Dermis microvascular lymphatic vessel endothelial cell (primary cell): ENCODE measurements at places on chromosomes 4 and X.

DNA sequence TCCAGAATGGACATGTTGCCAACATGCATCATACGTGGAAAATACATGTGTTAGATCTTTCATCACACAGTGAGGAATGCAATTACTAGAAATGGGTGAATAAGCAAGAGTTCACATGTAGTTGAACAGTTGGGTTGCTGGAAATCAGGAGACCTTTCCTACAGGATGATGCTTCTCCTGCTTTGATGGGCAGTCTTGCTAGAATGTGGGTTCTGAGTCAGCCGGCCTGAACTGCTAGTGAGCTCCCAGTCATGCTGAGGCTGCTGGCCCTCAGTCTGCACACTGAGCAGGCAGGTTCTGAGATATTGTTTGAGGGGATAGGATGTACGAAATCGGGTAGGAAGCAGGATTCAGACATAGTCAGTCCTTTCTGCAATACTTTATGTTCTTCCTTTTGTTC lies 20.2 kb downstream of the MSL3 start:
- DNase-seq: no peak

DNA sequence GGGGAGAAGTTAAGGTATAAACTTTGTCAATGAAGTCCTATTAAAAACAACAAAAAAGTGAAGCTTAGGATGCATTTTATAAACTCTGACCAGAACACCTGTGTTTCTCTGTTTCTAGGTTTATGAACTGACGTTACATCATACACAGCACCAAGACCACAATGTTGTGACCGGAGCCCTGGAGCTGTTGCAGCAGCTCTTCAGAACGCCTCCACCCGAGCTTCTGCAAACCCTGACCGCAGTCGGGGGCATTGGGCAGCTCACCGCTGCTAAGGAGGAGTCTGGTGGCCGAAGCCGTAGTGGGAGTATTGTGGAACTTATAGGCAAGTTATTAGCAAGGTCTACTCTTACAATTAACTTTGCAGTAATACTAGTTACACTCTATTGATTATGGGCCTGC lies 46.6 kb downstream of the HTT start:
- no peak for DNase-seq

- DNase-seq: no peak
These were observed 183.1 kb upstream of the TTC29 start for GRCh38 chr4:147128787-147129186.

GRCh38 chr4:56147371-56147770 lies 198.6 kb downstream of the CEP135 start:
- no peak for DNase-seq

GRCh38 chrX:138897621-138898492 lies 186.3 kb upstream of the FGF13 start:
- no peak for DNase-seq

DNA sequence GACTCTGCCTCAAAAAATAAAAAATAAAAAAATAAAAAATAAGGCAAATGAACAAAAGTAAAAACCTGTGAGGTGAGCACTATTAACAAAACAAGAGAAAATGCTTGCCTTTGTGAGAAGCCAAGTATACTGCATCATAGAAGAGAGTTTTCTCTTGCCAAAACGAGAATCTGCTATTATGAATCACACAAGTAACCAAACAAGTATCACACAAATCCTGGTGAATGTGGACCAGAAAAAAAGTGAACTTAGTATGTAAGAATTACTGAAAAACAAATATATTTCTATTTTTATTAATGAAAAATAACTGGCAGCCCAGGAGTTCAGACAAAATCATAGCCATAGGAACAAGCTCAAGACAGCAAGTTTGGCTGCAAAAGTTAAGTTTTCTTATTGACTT lies 193.5 kb downstream of the PDGFC start:
- DNase-seq: no peak

- no peak for DNase-seq
These were observed 90.3 kb downstream of the COMMD8 start for GRCh38 chr4:47373174-47373573.

DNA sequence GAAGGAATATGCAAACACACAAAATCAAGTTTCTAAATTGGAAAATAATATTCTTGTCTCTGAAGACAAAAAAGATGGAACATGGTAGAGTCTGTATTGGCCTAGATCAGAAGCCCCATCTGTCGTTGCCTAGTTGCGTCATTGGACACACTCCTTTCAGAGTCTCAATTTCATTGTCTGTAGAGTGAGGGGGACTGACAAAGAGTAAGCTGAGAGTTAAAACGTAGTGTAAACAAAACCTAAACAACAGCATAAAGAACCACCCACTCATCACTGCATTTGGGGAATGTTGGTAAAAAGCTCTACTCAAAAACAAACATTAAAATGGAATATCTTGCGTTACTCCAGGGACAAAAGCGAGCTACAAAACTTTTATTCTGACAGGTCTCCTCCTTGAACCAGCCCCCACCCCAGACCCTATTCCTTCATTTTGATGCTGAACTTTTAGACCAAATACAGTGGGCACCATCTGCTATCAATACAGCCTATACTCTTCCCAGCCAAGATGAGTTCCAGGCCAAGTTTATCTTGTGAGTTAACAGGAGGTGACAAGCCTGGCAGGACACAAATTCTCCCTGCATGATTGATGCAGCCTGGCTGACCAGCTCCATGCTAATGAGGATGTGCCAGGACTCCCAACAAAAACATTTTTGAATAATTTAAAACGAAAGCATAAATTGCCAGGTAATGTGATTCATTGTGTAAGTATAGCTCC lies 125.2 kb downstream of the COL25A1 start:
- DNase-seq: no peak

GRCh38 chrX:7444967-7445366 lies 297.0 kb upstream of the PUDP start:
- DNase-seq: no peak

DNA sequence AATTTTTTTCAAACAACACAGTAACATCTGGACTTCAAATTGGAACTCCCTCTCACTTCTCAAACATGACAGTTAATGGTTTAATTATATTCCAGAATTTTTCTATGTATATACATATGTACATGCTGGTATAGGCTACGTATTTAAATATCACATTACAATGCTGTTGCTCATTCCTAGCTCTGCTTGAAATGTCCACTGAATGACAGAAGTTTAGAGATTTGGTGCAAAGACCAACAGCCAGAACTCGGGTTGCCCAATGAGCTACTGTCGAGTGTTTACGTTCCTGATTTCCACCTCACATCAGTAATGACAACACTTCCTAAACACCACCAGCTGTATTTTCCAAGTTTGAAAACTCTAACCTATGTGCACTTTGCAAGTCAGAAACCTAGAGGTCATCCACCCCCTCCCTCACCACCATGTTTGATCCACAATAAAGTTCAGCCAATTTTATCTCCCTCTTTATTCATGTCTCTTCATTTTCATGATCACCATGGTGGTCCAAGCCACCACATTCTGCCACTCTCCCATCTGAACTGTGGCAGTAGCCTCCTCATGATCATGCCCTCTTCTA lies 49.3 kb upstream of the RPL34 start:
- no peak for DNase-seq

DNA sequence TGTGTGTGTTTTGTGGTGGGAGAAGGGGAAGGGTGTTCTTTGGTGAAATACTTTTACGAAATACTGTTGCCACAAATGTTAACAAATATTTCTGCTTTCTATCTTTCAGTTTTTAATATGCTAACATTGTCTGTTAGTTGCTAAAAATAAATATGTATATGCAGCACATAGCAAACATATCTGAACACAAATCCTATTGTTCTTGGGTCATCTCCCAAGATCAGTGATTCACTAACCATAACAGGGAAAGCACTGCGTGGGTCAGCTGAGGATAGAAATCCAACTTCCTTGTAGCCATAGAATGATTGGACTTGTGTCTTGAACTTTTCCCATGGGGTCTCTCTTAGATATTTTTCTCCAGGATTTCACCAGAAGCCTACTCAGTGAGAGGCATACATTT lies 250.3 kb upstream of the FAM47A start:
- DNase-seq: no peak

GRCh38 chr4:184313702-184314659 lies 96.3 kb upstream of the ENPP6 start:
- DNase-seq: no peak

DNA sequence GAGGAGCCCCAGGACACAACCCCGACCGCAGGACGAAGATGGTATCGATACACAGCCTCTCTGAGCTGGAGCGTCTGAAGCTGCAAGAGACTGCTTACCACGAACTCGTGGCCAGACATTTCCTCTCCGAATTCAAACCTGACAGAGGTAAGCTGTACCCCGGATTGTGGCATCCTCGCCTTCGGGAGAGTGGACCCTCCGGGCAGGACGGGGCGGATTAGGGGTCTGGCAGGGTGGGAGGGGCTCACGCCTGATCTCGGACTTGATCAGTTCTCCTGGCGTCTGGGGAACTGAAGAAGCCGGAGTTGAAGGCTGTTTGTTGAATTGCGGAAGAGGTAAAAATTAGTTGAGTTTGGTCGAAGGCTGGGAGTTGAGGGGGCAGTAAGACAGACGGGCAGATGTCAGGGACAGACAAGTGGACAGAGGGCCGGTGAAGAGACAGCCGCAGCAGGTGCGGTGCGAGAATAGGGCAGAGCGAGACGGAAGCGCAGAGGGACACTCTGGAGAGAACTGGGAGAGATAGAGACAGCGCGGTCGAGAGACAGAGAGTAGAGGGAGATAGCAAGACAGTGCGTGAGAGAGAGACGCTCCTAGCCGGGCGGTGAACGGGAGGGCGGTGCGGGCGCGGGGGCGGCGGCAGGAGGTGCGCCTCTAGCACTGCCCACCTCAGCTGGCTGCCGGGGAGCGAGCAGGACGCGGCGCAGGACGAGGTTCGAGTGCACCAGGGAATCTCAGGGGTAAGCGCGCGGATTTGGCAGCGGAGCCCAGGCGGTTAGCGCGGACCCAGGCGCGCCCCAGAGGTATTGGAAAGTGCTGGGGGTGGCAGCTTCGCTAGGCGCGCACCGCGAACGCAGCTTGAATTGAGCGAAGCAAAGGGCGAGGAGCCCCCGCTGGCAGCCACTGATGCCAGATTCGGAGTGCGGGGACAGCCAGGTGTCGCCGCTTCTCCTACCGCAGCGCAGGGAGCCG lies 23.9 kb downstream of the ARHGAP36 start:
- DNase-seq: no peak

GRCh38 chr4:23766344-23766743 lies 123.5 kb downstream of the PPARGC1A start:
- no peak for DNase-seq

DNA sequence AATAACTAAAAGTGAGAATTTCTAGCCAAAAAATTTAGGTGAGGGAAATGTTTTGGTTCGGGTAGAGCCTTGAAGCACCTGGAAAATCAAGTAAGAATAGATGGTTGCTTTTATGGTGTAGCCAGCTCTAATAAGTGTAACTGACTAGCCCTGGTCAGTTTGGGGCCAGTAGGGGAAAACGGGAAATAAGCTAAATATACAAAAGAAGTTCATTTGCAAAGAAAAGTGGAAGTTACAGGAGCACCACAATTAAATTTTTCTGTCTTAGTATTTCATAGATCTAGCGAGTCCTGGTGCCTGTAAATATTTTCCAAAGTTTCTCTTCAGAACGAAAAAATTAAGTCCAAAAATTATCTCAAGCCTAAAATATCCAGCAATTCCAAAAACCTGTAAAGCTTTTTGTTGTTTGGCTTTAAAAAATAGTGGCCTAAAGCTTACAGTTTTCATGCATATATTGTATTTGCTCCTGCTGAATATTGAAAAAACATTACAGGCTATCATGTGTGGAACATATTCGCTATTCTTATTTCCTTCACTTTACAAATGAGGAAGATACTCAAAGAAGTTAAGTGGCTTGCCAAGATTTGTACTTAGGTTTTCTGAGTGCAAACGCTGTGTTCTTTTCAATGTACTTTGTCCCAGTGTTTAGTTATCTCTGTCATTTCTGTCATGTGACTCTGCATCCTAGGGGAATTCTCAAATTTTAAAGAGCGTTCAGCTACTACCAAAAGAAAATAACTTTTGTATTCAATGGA lies 7.3 kb upstream of the PTPN13 start:
- DNase-seq: no peak

- no peak for DNase-seq
These were observed 18.4 kb downstream of the GUCY1A1 start for GRCh38 chr4:155684892-155685541.

DNA sequence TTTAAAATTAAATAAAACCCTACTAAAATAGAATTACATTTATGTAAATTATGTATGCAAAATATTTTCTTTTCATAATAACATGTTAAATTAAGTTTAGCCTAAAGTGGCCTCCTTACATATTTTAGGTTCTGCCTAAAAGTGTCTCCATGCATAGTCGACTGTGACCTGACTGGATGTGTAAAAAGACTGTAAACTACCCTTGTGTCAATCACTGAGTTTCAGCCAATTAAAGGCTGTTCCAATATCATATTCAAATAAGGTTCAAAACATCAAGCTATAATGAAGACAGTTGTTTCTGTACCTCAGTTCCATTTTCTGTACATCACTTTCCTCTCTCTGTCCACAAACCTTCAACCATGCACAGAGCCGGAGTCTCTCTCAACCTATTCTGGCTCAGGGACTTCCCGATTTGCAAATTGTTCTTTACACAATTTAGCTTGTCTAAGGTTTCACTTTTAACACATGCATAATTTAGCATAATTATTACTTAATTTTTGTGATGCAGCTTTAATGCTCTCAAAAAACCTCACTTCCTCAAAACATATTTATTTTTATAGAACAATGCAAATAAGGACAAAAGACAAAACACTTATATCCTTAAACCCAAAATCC lies 60.1 kb downstream of the SH3RF1 start:
- no peak for DNase-seq

GRCh38 chr4:42642101-42642797 lies 14.7 kb downstream of the ATP8A1 start:
- DNase-seq: no peak

GRCh38 chr4:100872811-100873210 lies 355.0 kb upstream of the EMCN start:
- DNase-seq: no peak

- DNase-seq: peak; percentile 26
These were observed 73.3 kb downstream of the TASL start for GRCh38 chrX:30504309-30504708.

DNA sequence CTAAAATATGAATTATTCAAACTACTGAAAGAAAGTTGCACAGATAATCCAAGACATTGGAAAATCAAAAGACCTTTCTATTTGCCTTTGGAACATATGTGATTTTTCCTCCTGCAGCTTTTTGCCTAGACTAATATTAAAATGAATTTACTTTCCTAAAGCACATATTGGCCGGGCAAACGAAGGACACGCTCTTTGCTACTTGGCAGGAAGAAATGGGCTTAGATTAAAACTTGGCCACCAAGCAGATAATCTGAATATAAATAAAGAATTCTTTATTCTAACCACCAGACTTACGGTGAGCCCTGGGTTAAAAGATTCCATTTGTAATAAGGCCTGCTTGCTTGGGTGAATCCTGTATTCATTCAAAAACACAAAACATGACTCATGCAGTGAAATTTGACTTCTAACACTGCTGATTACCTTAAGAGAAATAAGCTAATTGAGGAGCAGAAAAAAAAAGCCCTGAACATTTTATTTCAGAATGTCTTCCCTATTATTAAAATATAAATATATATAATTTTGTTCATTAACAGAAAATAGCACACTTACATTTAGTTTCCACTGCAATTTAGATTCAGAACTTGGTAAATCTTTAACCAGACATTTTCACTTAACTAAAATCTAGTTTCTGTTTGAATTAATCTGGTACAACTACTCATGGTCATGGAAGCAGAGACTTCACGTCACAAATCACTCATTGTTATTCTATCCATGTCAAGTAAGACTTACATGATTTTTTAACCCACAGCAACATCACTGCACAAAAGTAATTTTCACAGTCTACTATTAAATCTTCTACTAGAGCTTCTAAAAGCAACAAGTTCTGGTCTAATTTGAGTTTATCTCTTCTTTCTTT lies 116.1 kb upstream of the PLAC1 start:
- DNase-seq: no peak

GRCh38 chr4:155548173-155548572 lies 118.5 kb upstream of the GUCY1A1 start:
- no peak for DNase-seq
